ENCODE measurements at places on chromosomes 3 and 15.

GRCh38 chr3:171347301-171348039 lies 112.7 kb downstream of the TNIK start:
- no peak for DNase-seq

DNA sequence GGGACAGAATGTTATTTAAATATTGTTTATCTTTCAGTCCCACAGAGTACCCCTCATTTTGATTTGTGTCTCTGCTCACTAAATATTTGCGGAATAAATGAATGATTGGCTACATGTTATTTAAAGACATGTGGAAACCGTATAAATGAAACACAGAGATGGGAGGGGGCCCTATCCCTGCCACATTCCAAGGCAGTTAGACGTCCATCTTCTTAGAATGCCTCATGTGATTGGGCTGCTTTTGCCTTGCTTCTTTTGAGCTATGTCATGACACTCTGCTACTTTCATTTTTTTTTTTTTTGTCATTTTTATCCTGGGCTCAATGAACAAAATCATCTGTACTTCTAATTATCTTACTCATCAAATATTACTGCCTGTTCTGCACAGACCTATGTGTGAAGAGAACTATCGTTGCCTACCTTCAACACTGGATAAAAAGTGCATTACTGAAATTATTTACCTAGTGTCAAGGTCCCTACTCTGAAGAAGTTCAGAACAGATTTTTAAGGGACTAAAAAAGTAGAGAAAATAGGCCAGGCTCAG lies 83.9 kb upstream of the FAM98B start:
- DNase-seq = no peak

- DNase-seq = no peak
Measured at GRCh38 chr3:194571491-194572142, 61.6 kb downstream of the TMEM44 start.

- DNase-seq = no peak
Measured at GRCh38 chr15:100941536-100941935, 22.4 kb downstream of the LRRK1 start.

DNA sequence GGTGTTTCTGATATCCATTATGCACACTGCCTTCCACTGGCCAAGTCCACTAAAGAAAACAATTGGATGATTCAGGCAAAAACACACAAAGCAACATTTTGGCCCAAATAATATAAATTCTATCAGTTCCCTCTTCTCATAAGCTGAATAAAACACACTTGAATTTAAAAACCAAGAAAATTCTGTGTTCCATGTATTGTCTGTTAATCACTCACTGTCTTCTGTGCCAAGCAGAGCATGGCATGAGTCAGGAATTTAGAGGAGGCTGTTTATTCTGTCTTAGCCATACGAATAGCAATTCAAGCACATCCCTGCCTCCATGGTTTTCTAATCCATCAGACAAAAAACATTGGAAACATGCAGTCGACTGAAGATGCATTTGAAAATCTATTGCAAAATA lies 215.6 kb upstream of the UMPS start:
- no peak for DNase-seq

GRCh38 chr3:53071882-53072431 lies 26.1 kb upstream of the SFMBT1 start:
- no peak for DNase-seq

- DNase-seq = no peak
Measured at GRCh38 chr3:99846477-99847160, 29.0 kb downstream of the CMSS1 start.

GRCh38 chr3:4643904-4644547 lies 150.9 kb downstream of the ITPR1 start:
- no peak for DNase-seq

DNA sequence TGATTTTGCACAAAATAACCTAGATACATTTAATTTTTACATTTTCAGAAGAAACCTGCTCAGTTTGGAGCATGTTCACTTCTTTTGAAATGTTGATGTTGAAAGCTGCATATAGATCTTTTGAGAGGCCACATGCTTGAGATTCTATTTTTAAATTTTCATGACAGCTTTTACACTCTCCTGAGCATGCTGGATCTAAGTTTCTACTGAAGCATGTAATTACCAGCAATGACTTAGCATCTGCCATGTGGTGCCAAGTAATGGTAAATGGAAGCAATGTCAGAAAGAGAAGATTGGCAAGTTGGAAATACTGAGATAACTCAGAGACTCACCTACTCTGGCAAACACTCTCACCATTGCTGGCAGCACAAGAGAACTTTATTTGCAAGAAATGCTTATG lies 310.6 kb downstream of the NSUN3 start:
- DNase-seq = no peak

DNA sequence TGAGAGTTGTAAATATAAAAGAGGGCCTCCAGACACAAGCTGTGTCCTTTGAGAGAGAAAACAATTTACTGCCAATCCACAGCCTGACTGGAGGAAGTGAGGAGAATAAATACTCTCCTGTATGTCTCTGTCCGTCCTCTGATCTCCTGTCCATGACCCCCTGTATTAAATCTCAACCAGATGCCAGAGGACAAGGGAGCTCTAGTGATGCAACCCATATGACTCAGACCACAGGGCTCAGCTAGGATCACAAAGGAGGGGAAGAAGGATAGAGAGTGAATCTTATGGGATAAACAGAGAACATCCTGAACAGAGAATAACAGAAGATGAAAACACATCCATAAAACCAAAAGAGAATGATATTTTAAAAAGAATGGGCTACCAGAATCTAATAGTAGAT lies 482.6 kb downstream of the PLOD2 start:
- DNase-seq = no peak

DNA sequence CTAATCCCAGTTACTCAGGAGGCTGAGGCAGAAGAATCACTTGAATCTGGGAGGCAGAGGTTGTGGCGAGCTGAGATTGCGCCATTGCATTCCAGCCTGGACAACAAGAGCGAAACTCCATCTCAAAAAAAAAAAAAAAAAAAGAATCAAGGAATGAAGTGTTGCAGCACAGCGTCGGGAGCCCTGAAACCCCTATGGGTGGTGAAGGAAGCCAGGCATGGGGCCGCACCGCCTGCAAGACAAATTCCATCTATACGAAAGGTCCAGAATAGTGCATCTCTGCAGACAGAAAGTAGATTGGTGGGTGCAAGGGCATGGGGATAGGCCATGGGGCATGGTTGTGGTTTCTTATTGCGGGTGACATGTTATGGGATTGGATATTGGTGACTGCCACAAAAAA lies 98.6 kb upstream of the PRR20G start:
- DNase-seq = no peak

- no peak for DNase-seq
Measured at GRCh38 chr3:79878708-79879107, 110.9 kb upstream of the ROBO1 start.

DNA sequence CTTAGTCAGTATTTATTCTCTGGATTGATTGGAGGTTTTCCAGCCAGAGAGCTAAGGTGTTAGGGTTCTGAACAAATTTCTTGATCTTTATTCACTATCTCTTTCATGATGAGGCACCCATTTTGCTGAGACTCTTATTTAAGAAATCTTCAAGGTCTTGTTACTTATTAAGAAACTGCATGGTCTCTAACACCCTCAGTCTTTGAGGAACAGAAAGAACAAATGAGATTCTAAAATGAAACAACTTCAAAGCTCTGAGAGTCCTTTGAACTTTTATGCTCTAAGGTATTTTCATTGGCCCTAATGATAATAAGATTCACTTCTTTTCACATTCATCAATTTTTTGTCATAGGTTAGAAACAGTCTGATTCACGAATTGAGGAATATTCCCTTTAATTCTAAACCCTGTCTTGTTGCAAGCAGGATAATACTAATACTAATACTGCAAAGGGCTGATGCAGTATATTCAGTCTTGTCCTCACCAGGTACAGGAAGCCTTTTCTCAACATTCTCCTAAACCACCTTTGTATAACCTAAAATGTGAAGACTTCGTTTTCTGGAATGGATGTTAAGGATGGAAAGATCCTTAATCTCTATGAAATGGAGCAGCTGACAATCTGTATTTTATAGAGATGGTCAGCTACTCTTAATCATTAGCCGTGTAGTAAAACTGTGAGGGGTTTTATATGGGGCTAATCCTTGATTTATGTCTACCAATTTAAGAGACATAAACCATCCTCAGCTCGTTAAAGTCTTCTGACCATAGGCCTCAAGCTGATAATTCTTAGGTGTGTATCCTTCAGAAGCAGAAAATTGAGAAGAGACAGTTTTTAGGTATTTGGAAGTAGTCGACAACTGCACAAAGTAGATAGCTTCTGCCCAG lies 198.3 kb downstream of the OTOL1 start:
- no peak for DNase-seq

- DNase-seq = no peak
Measured at GRCh38 chr3:150605998-150606641, 3.0 kb downstream of the SELENOT start.

DNA sequence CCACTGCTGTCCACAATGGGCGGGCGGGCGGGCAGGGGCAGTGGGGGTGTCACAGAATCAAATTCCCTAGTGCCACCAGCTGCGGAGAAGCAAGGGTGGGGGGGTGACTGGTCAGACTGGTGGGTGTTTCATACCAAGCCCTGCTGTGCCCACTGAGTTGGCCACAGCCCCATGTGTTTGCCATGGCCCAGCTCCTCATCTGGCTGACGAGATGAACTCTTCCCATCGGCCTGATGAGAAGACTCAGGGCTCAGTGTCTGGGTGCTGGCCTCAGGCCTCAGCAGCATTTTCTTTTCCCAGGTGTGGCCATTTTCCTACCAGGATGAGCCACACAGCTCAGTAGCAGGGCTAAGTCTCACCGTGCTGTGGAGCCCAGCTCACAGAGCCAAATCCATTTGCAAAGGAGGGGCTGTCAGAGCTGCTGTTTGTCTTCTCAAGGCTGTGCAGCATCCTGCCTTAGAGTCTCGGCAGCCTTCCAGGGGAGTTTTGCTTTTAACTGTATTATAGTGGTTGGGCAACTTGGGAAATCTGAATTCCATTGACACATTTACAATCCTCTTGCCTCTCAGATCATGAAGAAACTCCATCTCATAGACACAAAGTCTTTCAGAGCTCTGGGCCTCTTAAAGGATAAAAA lies 176.8 kb downstream of the ABHD5 start:
- no peak for DNase-seq

DNA sequence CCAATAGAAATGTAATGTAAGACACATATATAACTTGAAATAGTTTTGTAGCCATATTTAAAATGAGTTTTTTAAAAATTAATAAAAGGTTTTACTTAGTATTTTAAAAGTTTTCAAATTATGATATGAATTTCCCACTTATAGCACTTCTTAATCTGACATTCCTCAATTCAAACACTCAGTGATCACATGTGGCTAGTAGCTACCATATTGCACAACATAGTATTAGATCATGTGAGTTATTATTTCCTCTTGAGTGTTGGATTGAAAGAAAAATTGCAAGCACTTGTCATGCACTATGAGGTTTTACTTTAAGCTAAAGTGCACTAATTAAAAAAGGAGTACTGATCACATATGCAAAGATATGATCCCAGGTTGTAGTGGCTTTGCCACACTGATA lies 453.4 kb upstream of the ROBO2 start:
- DNase-seq = no peak

GRCh38 chr3:177330779-177331178 lies 133.5 kb upstream of the TBL1XR1 start:
- DNase-seq = no peak

- no peak for DNase-seq
Measured at GRCh38 chr15:33136353-33136752, 58.2 kb downstream of the FMN1 start.

DNA sequence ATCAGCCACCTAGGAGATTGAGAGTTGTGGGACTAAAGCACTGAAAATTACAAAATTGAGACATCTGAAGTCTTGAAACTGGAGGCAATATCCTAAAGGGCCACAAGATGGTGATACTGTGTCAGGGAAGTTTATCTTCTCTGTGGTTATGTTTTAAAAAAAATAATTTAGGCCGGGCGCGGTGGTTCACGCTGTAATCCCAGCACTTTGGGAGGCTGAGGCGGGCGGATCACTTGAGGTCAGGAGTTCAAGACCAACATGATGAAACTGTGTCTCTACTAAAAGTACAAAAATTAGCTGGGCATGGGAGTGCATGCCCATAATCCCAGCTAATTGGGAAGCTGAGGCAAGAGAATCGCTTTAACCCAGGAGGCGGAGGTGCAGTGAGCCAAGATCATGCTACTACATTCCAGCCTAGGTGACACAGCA lies 17.9 kb upstream of the NIT2 start:
- no peak for DNase-seq

DNA sequence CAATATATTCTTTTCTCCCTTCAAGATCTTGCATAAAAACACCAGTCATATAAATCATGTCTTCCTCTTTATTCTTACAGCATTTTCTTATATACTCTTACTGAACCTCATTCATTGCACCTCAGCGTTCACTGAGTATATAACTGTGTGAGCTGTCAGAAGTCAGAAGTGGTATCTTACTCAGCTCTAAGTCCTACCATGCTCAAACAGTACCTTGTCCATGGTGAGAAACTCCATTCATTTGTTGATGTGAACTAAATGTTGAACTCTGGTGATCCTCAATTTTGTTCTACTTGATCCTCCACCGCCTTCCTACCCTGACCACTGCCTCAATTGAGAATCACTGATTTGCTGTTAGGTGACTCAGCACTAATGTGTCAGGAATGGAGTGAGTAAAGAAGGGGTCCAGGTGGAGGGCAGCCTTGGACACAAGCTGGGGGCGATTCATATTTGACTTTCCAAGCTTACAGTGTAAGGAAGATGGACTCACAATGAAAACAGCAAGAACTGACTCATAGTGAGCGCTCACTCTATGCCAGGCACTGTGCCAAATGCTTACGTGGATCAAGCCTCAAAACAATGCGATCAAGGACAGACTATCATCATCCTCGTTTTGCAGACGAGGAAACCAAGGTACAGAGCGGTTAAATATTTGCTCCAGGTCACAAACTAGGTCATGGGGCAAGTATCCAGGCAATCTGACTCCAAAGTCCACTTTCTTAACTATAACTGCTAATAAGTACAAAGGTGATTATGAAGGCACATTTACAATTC lies 13.5 kb upstream of the ZFYVE19 start:
- no peak for DNase-seq

DNA sequence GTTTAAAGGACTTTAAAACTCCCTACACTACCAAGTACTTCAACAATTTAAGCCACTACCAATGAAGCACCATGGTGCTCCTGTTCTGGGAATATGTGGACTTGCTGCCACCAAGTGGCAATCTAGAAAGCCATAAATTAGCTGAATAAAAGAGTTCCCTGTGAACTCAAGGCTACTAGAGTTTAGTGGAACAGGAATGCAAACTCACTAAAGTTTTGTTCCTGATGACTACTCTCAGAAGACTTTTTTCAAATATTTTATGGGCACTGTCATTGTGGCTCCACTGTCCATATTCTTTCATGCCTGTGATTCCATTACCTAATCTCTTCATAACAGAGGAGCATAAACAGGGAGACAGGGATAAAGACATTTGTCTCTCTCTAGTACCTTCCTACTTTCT lies 63.9 kb downstream of the TMCC1 start:
- DNase-seq = no peak

DNA sequence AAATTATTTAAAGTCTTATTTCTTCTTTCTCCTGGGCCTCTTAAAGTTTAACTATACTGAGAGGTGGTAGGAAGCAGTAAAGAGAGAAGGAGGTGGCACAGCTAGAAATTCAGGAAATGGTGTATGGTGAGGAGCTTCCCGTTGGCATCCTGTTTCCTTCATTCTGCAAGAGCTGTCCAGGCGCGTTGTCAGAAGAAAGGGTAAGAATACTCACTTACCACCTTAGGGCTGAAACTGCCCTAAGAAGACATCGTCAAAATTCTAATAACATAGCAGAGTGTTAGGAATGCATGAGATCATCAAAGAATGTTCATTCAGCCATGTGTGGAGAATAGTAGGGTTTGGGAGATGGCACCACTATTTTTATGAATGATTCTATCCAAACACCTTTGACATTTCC lies 699.6 kb downstream of the MCTP2 start:
- DNase-seq = no peak

Data from stimulated activated CD4-positive, alpha-beta T cell treated with anti-CD3 and anti-CD28 coated beads, Interleukin-15, amount 100 ng/mL, for 1 hour (primary cell).